ENCODE measurements at places on chromosomes 6 and 20.

DNA sequence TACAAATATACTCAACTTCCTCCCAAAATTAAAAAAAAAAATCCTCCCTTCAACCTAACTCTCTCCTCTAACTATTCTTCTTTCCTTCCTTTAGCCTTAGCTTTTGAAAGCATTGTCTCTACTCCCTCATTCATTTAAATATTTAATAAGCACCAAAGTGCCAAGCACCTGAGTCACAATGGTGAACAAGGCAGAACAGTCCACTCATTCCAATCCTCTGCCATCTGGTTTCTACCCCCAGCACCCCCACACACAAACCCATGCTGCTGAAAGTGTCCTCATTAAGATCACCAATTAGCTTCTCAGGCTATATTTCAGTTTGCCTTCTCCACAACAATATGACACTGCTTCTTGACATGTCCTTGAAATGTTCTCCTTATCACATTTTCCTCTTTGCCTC is 76.3 kb downstream of the DTNBP1 start:
- no peaks in the 10 kb centered on the region for H3K36me3 ChIP-seq
- H3K27me3 ChIP-seq = no peaks in the 10 kb centered on the region
- DNase-seq = no peak
- H3K4me3 ChIP-seq = no peak overlapping the region
- no peaks in the 10 kb centered on the region for H3K4me1 ChIP-seq

GRCh38 chr20:3068075-3068474 is 3.3 kb upstream of the OXT start:
- H3K4me1 ChIP-seq = no peaks in the 10 kb centered on the region
- no peak for DNase-seq
- H3K27me3 ChIP-seq = peaks cover 6% of the 10 kb centered on the region
- no peak overlapping the region for H3K4me3 ChIP-seq
- no peak overlapping the region for H3K27ac ChIP-seq

DNA sequence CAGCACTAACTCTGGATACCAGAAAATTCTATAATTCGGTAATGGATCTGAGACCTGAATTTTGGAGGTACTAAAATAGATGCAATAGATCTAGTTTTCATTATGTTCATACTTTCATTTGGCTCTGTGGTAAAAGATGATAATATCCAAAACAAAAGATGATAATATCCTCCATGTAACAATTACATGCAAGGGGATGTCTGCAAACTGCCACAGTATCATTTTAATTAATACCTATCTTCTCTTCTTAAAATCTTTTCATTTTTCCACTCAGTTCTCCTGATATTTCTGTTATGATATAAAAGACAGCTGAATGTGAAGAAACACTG is 15.6 kb downstream of the BTN2A1 start:
- peaks cover 11% of the 10 kb centered on the region for H3K27me3 ChIP-seq
- H3K36me3 ChIP-seq = peaks cover 30% of the 10 kb centered on the region
- H3K4me3 ChIP-seq = no peak overlapping the region
- H3K4me1 ChIP-seq = peaks cover 13% of the 10 kb centered on the region
- DNase-seq = no peak

GRCh38 chr6:158686791-158687381 is 37.0 kb downstream of the SYTL3 start:
- H3K4me1 ChIP-seq = peaks cover 2% of the 10 kb centered on the region
- no peak overlapping the region for H3K4me3 ChIP-seq
- no peaks in the 10 kb centered on the region for H3K36me3 ChIP-seq
- no peak overlapping the region for H3K27ac ChIP-seq

- H3K27me3 ChIP-seq = peaks cover 22% of the 10 kb centered on the region
- DNase-seq = no peak
- no peak overlapping the region for H3K27ac ChIP-seq
- peaks cover 2% of the 10 kb centered on the region for H3K4me1 ChIP-seq
These were observed 641 bp downstream of the DBNDD2 start for GRCh38 chr20:45408646-45409213.

GRCh38 chr20:54514028-54514607 is 38.7 kb downstream of the DOK5 start:
- no peaks in the 10 kb centered on the region for H3K36me3 ChIP-seq
- H3K4me1 ChIP-seq = no peaks in the 10 kb centered on the region
- no peak overlapping the region for H3K27ac ChIP-seq

GRCh38 chr6:131231103-131231502 is 95.8 kb downstream of the AKAP7 start:
- no peaks in the 10 kb centered on the region for H3K4me1 ChIP-seq
- no peak overlapping the region for H3K4me3 ChIP-seq
- H3K27me3 ChIP-seq = no peaks in the 10 kb centered on the region
- H3K27ac ChIP-seq = no peak overlapping the region

All from endothelial cell (in vitro differentiated cells).